ENCODE measurements at places on chromosomes 7 and 10. TPM values are rescaled to one million over a fixed set of nuclear protein-coding genes. Genes with fewer than 3 reads are reported as not detected.
A peak's percentile ranks its signal among the peaks of the same experiment; 100 is the strongest.

Gene FAM237B
- polyA plus RNA-seq = not detected

DNA sequence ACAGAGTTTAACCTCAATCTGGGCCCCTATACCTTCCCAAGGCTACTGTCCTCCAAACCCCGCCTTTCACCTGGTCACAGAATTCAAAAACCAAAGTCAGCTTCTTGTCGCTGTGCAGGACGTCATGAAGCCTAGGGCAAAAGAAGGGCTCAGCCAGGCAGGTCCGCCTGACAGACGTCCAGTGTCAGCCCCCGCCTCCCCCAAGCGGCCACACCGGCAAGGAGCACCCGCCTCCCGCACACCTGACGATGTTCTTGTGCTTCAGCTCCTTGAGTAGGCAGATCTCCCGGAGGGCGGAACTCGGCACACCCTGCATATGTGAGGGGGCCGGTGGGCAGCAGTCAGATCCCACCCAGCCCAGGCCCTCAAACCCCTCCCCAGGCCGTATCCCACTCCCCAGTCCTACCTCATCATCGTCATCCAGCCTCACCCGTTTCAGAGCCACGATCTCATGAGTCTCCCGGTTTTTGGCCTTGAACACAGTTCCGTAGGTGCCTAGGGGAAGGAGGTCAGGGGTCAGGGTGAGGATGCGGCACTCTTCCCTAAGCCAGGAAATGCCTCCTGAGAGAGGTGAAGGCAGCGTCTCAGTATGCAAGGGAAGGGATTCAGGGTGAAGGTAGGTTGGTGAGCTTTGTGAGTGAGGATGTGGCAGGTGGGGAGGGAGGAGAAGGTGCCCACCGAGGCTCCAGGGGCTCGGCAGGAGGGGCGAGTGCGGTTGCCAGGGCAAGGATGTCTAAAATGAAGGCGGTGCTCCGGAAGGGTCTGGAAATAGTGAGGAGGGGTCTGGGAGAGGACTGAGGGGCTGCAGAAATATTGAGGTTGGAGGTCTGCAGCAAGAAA lies 811 bp downstream of the CDK5 start:
- H3K27me3 ChIP-seq = no peaks in the 10 kb centered on the region
- H3K4me3 ChIP-seq = peak overlapping the region; percentile 94
- DNase-seq = no peak

- peak; percentile 46 for DNase-seq
- H3K27ac ChIP-seq = peak overlapping the region; percentile 73
- H3K36me3 ChIP-seq = no peaks in the 10 kb centered on the region
- H3K4me1 ChIP-seq = peaks cover 33% of the 10 kb centered on the region
Observed at GRCh38 chr10:119205894-119206602, 1.3 kb upstream of the GRK5 start.

GRCh38 chr10:73471226-73471625 lies 24.6 kb downstream of the PPP3CB start:
- no peaks in the 10 kb centered on the region for H3K4me1 ChIP-seq
- no peak overlapping the region for H3K27ac ChIP-seq

- DNase-seq = no peak
- H3K27ac ChIP-seq = no peak overlapping the region
- H3K4me1 ChIP-seq = peaks cover 18% of the 10 kb centered on the region
- no peaks in the 10 kb centered on the region for H3K27me3 ChIP-seq
- peaks cover 21% of the 10 kb centered on the region for H3K36me3 ChIP-seq
- H3K4me3 ChIP-seq = no peak overlapping the region
Observed at GRCh38 chr10:44998146-44998631, 2.5 kb upstream of the ZNF22 start.

DNA sequence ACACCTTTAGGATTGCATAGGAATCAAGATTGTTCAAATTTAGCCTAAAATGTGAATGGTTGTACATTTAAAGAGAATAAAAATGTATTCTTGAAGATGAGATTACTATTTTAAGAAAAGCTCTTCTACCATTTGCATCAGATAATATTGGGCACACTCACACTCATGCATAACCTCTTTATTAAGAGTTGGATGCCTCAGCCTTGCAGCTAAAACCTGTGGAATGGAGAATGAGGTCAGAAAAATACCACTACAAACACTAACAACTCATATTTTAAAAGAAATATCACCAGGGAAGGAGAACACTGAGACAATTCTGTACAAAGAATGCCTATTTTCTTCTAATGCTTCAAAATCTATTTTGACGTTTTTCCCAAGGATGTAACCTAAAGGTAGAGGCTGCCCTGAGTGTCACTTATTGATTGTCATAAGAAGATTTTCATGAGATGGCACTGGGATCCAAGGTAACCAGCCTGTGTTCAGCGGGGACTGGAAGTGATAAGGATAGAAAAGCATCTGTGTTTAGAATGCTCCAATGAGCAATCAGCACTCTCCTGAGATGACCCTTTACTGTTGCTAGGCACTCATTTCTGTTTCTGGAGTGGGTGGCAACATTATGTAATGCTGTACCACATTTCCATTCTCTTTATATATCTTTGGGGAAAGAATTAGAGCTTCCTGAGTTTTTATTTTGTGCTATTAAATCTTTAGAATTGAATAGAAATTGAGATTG lies 26.6 kb downstream of the REEP3 start:
- no peak for DNase-seq
- H3K27ac ChIP-seq = no peak overlapping the region
- no peak overlapping the region for H3K4me3 ChIP-seq
- no peaks in the 10 kb centered on the region for H3K4me1 ChIP-seq
- no peaks in the 10 kb centered on the region for H3K36me3 ChIP-seq
